ENCODE measurements at places on chromosomes 12 and 14.

GRCh38 chr12:83850531-83850930 is 1062.1 kb downstream of the SLC6A15 start:
- DNase-seq, result no peak

DNA sequence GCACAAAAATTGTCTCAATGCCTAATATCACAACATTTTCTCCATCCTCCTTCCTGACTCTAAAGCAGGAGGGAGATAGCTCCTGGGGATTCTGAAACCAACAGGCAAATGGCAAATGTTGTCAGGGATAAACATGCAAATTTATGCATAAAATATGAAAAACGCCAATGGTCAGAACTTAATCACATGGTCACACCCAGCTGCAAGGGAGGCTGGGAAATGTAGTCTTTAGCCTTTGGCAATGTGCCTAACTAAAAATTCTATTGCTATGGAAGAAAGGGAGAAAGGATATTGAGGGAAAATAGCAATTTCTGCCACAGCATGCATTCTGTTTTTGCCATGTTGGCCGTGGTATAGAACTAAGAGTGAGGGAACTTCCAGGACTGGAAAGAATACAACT is 11.7 kb upstream of the OASL start:
- no peak for DNase-seq

DNA sequence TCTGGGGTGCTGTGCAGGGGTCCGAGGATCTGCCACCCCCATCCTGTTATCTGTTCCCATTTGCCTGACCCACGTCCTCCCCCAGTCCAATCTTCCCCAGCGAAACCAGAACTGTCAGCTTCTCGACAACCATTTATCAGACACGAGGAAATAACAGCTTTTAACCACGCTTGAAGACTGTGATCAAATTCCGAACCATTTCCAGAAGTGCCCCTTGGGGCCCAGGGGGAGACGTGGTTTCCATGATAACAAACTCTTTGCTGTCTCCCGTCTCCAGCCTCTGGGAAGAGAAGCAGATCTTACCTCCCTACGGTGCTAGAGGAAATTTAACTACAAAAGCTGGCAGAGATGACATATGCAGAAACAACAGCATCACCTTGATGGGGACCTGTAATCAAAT is 35.1 kb upstream of the SRRM4 start:
- DNase-seq, result no peak

GRCh38 chr12:121917950-121918678 is at the start of gene CFAP251:
Gene CFAP251, plus strand, starts transcription at chr12:121918592. Its CDS starts 2,714 bp downstream, at chr12:121921306.
- peak; percentile 95 for DNase-seq

GRCh38 chr12:30870491-30871265 is 55.9 kb upstream of the TSPAN11 start:
- no peak for DNase-seq

DNA sequence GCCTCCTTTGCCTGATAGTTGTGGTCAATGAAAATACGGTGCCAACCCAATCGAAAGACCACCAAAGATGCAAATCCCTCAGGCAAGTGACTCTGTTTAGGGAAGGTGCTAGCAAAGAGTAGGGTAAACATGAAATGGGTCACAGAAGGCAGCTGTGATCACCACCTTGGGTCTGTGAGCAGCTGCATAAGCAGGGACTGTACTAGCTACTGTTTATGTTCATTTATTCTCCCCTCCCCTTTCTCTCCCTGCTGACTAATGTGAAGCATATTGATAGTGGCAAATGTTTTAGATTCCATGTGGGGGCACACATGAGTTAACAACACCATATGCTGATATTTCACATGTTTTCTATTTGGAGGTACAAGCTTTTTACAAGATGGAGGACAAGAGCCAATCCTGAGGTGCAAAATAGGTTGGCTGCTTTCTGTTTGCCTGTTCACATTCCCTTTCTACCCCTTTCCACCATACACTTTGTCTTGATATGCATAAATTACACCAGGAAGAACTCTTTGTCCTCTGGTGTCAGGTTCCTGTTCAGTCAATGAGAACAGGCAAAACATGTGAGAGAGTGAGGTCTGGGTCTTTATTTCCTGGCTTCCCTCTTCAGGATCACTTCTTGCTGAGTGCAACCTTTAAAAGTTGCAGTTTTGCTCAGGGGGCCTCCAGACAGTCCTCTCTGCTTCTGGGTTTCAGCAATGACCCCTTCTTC is 71.1 kb downstream of the AVPR1A start:
- no peak for DNase-seq

DNA sequence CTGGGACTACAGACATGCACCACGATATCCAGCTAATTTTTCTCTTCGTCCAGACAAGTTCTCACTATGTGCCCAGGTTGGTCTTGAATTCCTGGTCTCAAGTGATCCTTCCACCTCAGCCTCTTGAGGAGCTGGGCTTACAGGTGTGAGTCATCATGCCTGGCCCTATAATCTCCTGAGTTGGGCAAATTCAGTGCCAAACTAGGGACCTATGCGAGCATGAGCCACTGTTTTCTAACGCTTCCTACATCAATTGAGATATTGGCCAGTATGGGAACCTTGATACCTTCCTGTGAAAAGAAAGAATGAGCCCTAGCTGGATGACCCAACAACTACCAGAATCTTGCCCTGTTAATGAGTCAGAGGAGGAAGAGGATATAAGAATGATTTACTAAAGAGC is 585.2 kb downstream of the C12orf50 start:
- peak; percentile 62 for DNase-seq

DNA sequence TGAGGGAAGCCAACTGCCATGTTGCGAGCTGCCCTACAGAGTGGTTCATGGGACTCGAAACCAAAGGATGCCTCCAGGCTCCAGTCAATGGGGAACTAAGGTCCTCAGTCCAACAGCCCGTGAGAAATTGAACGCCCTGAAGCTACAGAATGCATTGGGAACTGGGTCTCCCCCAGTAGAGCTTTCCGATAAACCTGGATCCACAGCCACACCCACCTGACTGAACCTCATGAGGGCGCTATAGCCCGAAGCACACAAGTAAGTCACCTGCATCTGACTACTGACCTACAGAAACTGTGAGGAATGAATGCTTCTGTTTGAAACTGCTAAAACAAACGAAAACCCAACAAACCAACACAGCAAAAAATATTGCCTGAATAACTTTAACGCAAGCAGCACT is 1297.7 kb downstream of the AACS start:
- DNase-seq, result no peak

- no peak for DNase-seq
Observed at GRCh38 chr12:64255249-64255648, 33.2 kb upstream of the KICS2 start.

Data from trophoblast cell (in vitro differentiated cells and primary cell).